ENCODE measurements at places on chromosomes 3 and 15.

GRCh38 chr3:104461431-104461830 lies 905.3 kb upstream of the ALCAM start:
- DNase-seq, result no peak

DNA sequence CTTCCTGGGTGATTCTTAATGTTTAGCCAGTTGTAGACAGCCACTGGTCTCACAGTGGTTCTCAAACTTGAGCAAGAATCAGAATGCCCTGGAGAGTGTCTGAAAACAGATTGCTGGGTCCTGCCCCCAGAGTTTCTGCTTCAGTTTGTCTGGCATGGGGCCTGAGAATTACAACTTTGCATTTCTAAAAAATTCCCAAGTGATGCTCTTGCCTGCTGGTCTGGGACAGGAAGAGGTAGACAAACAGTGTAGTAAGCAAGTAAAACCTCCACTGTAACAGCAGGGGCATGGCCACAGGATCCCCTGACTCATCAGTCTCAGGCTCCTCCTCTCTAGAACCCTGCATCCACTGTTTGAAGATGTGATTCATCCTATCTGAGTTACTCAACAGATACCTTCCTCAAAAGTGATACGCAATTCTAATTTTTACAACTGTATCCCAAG lies 36.5 kb downstream of the DZIP1L start:
- DNase-seq, result no peak

GRCh38 chr3:45088543-45089358 lies 57.4 kb downstream of the CDCP1 start:
- no peak for DNase-seq

- no peak for DNase-seq
These were observed 187.8 kb downstream of the UACA start for GRCh38 chr15:70575231-70576226.

DNA sequence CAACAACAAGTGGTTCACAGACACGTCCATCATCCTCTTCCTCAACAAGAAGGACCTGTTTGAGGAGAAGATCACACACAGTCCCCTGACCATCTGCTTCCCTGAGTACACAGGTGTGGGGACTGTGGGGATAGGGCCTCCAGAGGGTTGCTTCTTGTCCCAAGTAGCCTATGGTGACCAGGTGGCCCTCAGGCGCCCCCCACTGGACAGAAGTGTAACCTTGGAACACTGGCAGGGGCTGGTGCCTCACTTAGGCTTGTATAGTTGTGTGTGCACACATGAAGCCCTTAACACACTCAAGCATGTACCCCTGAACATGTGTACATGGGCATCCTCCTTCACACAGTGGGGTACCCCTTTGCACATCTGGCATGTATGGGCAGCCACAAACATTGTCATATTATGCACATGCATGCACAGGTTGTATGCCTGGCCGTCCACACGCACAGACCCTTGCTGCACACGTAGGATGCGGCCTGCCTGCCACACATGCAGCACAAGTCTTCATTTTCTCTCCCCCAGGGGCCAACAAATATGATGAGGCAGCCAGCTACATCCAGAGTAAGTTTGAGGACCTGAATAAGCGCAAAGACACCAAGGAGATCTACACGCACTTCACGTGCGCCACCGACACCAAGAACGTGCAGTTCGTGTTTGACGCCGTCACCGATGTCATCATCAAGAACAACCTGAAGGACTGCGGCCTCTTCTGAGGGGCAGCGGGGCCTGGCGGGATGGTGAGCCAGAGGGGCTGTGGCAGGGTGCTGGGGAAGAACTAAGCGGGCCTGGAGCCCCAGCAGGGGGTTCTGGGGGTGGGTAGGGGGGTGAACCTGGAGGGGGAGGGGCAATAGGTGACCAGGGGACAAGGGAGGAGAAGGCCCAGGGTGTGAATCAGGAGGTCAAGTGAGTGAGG lies 11.7 kb upstream of the SEMA3B start:
- DNase-seq, result peak; percentile 77

DNA sequence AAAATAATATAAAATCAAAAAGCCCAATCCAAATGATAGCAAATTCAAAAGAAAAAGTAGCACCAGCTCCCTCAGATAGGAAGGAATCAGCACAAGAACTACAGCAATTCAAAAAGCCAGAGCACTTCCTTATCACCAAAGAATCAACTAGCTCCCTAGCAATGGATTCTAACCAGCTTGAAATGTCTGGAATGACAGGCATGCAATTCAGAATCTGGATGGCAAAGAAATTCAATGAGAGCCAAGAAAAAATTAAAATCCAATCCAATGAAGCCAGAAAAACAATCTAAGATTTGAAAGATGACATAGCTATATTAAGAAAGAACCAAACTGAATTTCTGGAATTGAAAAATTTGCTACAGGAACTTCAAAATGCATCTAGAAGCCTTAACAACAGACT lies 1334.4 kb upstream of the ALCAM start:
- DNase-seq, result no peak

- DNase-seq, result no peak
These were observed 109.7 kb upstream of the PDZRN3 start for GRCh38 chr3:73734211-73735089.

DNA sequence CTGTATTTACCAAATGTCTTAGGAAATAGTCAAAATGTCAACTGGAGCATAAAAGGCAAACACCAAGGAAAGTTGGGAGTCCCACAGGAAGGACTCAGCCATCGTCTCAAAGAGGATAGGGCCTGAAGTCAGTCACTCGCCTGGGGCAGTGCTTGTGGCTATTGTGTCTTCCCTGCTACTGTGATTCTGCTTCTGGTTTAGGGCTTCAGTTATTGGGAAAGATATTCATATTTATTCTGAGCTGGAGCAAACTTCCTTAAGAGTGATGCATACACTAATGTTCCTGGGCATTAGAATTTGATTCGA lies 118.1 kb downstream of the EDEM1 start:
- no peak for DNase-seq

DNA sequence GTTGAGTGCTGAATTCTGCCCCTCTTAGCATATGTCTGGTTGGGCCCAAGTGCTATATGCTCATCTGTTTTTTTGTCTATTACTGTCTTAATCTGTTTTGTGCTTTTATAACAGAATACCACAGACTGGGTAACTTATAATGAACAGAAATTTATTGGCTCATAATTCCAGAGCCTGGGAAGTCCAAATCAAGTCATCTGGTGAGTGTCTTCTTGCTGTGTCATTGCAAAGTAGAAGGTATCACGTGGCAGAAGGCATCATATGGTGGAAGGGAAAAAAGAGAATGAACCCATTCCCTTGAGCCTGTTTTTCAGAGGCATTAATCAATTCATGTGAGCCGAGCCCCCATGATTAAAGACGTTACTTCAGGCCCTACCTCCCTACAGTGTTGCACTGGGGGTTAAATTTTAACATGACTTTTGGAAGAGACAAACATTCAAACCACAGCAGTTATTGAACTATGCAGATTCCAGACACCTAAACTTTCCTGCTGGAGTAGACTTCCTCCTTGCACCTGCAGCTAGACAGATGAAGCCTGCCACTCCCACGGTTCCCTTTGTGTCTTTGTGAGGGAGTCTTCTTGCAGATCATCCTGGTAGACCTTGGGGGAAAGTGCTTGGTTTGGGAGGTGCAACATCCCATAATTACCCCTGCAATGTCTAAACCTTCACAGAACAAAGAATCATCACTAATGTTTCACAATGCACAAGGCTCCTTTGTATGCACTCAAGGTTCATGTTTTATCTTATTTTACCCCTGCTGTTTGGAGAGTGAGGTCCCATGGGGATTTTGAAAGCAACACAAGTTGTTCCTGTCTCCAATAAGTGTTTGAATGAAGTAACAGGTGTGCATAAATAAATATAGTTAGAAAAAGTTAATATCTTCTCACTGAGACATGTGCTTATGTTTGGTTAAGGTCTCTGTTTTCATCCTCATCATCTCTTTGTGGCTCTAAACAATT lies 64.7 kb upstream of the XCR1 start:
- no peak for DNase-seq

- DNase-seq, result no peak
These were observed 7.8 kb downstream of the C3orf18 start for GRCh38 chr3:50559702-50560101.

GRCh38 chr3:42717306-42717705 lies 14.7 kb upstream of the HHATL start:
- no peak for DNase-seq

DNA sequence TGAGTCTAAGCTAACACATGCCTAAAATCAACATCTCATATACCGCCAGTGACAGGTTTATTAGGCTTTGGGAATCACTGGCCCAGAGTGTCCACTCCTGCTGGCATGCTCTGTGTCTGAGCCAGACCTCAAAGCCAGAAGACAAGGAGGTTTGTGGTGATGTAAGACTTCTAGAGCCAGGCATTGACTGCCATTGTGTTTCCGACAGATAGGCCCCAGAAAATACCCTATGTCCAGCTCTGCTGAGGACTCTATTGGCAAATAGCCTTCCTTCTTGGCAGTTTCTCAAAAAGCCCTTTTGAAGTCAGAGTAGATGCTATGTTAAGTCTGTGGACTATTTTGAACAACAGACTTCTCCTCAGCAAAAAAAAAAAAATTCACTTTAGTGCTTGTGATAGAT lies 181.9 kb upstream of the UBE2E1 start:
- no peak for DNase-seq

- DNase-seq, result no peak
These were observed 14.0 kb downstream of the AAGAB start for GRCh38 chr15:67240235-67241131.

DNA sequence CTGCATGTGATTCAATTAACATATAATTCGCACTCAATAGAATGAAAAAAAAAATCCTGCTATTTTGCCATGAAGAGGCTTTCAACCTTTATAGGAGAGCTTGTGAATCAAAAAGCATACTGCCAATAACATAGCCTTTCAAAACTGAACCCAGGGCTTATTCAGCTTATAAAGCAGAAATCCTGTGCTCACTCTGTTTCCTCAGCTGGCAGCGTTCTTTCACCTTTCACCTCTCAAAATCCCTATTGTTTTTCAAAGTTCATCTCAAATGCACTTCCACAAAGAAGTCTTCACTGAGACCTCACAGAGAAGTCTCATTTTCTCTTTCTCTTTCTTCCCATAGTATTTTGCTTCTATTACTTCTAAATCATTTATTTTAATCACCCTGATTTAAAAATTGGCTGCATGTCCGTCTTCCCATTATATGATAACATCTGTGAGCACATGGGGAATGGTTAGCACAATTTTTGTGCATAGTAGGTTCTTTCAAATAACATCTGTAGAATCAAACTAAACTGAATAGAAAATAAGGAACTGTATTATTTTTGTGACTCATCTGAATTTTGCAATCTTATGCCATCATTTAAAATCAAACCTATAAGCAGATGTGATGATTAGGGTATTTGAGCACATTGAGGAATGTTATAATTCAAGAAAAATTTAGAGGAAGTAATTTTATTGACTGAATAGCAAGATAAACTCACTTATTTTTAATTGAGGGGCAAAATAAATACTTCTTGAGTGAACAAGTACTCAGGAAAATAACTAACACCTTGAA lies 373.4 kb downstream of the NLGN1 start:
- no peak for DNase-seq

DNA sequence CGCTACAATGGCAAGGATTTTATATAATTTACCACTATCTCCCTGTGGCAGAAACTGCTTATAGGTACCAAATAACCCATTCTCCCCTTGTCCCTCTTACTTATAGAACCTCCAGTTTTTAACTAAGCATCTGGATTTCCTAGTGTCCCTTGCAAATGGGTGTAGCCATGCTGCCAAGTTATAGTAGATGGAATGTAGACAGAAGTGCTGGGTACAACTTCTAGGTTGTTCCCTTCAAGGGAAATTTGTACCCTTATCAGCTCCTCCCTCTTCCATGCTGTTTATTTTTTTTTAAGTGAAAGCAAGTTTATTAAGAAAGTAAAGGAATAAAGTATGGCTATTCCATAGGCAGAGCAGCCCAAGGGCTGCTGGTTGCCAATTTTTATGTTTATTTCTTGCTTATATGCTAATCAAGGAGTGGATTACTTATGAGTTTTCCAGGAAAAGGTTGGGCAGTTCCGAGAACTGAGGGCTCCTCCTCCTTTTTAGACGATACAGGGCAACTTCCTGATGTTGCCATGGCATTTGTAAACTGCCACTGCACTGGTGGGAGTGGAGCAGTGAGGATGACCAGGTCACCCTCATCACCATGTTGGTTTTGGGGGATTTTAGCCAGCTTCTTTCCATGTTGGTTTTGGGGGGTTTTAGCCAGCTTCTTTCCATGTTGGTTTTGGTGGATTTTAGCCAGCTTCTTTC lies 40.1 kb upstream of the TM4SF19 start:
- no peak for DNase-seq

DNA sequence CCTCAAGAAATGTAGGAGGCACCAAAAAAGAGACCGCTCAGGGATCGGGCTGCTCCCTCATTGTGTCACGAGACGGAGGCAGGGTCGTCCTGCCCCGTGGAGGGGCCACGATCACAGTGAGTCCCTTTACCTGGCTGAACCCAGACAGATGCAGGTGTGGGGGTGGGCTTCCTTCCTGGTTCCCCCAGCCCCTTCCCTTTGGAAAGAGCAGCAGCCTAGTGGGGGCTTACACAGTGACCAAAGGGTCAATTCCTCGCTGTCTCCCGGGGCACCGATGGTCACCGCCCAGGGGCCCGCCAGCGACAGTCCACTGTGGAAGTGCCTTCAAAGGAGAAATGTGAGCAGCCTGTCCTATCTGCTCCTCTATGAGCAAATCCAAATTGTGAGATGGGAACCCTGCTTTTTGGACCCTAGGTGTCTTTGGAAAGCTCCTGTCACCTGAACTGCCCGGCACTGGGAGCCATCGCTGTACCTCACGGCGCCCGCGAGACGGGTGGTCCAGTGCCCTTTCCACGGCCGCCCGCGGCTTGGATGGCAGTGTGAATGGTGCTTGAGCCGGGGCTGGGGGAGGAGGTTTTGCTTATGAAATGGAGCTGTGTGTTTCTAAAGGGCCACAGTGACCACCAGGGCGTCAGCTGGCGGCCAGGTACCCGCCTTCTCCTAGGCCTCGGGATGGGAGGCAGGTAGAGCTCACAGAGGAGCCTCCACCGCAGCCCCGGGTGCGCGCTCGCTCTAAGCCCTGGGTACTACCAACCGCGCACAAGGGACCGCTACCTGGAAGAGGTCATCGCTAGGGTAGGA lies 155.7 kb downstream of the KLF13 start:
- no peak for DNase-seq

- no peak for DNase-seq
These were observed 530.5 kb downstream of the FHIT start for GRCh38 chr3:60720736-60721135.

DNA sequence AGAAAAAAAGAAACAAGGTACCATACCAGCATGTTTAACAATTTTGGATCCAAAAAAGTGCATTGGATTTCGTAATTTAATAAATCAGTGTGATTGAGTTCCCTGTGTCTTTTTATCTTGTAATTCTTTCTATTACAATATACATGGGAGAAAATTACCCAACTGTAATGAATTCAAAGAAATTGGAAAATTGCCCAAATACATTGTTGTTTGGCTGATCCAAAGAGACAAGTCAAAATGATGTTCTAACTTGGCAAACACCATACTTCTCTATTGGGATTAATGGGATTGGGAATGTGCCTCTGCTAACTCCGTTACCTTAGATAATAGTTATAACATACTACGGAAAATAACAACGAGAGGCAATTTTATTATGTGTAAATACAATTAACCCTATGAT lies 1097.1 kb downstream of the ROBO1 start:
- DNase-seq, result no peak
